Activated naive CD8-positive, alpha-beta T cell treated with anti-CD3 and anti-CD28 coated beads, Interleukin-2, amount 10 ng/mL, durations not matched to agents 7 days and 5 days (primary cell): ENCODE measurements at places on chromosomes 3 and 15. TPM values are rescaled to one million over a fixed set of nuclear protein-coding genes. Genes with fewer than 3 reads are reported as not detected.

DNA sequence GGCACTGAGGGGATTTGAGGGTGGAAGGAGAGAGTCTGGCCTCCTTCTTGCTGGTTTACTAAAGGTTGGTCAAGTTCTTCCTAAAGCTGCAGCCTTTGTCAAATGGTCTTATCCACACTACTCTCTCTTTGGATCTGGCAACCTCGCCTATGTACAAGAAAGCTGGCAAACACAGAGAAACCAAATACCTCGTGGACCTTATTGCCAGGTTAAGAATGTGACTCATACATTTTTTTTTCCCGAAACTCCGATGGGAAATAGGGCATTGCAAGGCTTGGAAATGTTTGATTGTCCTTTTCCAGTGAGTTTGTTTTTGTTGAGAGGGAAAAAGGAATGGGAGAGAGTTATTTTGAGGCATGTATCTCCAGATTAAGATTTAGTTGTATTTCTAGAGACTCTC lies 13.9 kb downstream of the EOMES start:
- H3K27me3 ChIP-seq, result peaks cover 44% of the 10 kb centered on the region
- no peaks in the 10 kb centered on the region for H3K36me3 ChIP-seq
- H3K4me1 ChIP-seq, result peaks cover 7% of the 10 kb centered on the region
- DNase-seq, result no peak
- no peak overlapping the region for H3K27ac ChIP-seq
- H3K4me3 ChIP-seq, result no peak overlapping the region

DNA sequence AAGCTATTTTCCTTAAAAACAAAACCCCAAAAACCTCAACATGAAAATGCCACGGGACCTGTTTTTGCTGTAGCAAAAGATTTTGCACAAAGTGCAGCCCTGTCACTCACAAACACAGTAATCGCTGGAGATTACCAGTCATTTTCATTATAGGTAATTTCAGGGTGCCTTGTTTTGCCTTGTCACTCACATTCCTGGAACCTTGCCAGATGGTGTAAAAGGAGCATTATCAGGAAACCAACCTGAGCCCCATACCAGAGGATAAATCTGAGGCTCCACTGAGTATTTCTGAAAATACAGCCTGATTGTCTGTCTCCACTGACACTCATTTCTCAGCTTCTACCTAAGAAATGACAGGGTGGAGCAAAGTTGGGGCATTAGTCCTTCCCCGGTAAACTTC lies 791.3 kb upstream of the LMCD1 start:
- no peaks in the 10 kb centered on the region for H3K36me3 ChIP-seq
- no peaks in the 10 kb centered on the region for H3K27me3 ChIP-seq
- no peak for DNase-seq
- no peaks in the 10 kb centered on the region for H3K4me1 ChIP-seq

GRCh38 chr3:2446146-2446545 lies 347.5 kb downstream of the CNTN4 start:
- H3K27ac ChIP-seq, result no peak overlapping the region
- DNase-seq, result no peak
- H3K4me3 ChIP-seq, result no peak overlapping the region
- H3K27me3 ChIP-seq, result no peaks in the 10 kb centered on the region

DNA sequence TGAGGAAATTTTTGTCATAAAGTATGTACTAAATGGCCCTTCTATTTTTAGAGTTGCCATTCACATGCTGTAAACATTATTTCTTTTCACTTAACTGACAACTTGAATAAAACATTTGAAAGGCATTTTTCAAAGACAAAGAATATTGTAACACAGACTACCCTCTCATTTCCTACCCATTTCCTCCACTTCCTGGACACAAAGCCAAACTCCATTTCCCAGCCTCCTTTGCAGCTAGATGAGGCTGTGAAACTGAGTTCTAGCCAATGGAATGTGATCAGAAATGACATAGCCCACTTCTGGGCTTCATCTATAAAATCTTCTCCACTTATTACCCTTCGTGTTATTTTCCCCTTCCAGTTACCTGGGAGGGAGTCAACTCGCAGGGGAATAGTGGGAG lies 288.9 kb upstream of the DPH6 start:
- no peak overlapping the region for H3K27ac ChIP-seq
- no peaks in the 10 kb centered on the region for H3K4me1 ChIP-seq
- H3K27me3 ChIP-seq, result peaks cover 2% of the 10 kb centered on the region
- H3K4me3 ChIP-seq, result no peak overlapping the region

DNA sequence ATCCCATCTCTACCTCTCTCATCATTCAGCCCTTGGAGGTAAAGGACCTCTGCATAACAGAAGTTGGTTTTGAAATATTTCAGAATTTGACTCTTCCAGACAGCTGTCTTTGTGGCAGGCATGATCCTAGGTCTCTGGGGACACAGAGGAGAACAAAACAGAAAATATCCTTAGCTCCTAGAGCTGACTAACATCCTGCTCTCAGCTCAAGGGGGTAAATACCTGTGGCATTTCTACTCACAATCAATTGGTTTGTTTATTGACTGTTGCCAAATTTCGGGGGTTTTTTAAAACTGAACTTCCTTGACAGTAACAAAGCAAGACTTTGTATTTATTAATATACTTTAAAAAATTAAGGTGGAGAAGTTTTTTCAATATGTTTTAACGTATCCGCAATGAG lies 78.8 kb downstream of the EOMES start:
- peaks cover 5% of the 10 kb centered on the region for H3K36me3 ChIP-seq
- H3K27ac ChIP-seq, result no peak overlapping the region
- H3K4me3 ChIP-seq, result no peak overlapping the region
- H3K4me1 ChIP-seq, result peaks cover 11% of the 10 kb centered on the region

DNA sequence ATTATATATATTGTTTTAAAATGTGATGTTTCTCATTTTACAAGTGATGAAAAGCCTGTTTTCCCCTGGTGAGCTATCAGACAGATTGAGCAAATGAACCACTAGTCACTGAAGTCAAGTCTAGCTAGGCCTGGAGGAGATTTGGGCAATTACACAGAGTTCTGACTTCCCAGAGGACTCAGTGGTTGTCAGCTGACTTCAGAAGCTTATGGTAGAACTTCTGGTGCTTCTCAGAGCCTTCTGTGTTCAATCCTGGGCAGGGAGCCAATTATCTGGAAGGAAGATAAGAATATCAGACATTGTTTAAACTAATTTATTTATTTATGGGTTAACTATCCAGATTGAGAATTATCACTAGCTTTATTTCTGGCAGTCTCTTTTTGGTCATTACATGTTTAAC lies 37.7 kb upstream of the NAALADL2 start:
- H3K4me3 ChIP-seq, result no peak overlapping the region
- no peak overlapping the region for H3K27ac ChIP-seq
- DNase-seq, result no peak
- H3K4me1 ChIP-seq, result no peaks in the 10 kb centered on the region
- no peaks in the 10 kb centered on the region for H3K36me3 ChIP-seq

- H3K27ac ChIP-seq, result peak overlapping the region; percentile 21
- no peak for DNase-seq
- H3K4me3 ChIP-seq, result peak overlapping the region; percentile 45
- peaks cover 28% of the 10 kb centered on the region for H3K4me1 ChIP-seq
- H3K27me3 ChIP-seq, result no peaks in the 10 kb centered on the region
These were observed 12.5 kb downstream of the TRIM59 start for GRCh38 chr3:160437083-160437455.

GRCh38 chr3:107884719-107885460 lies 205.9 kb downstream of the CD47 start:
- peaks cover 2% of the 10 kb centered on the region for H3K36me3 ChIP-seq
- no peaks in the 10 kb centered on the region for H3K4me1 ChIP-seq
- no peak for DNase-seq
- peaks cover 3% of the 10 kb centered on the region for H3K27me3 ChIP-seq

DNA sequence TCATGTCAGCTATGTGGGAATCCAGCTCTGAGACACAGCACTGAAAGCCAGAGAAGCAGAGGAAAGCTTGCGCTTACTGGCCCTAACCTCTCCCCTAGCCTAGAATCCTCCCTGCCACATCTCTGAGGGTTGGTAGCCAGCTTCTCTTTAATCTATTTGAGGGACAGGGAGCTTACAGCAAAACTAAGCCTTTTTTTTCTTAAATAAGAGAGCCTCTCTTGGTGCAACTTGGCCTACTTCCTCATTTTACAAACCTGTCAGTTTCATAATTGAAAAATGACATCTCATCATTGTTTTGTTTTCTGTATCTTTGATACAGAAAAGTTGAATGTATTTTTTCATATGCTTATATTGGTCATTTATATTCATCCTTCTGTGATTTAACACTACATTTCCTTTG lies 193.9 kb downstream of the ZNF621 start:
- no peak overlapping the region for H3K4me3 ChIP-seq
- H3K36me3 ChIP-seq, result no peaks in the 10 kb centered on the region
- no peak overlapping the region for H3K27ac ChIP-seq
- peaks cover 7% of the 10 kb centered on the region for H3K27me3 ChIP-seq

DNA sequence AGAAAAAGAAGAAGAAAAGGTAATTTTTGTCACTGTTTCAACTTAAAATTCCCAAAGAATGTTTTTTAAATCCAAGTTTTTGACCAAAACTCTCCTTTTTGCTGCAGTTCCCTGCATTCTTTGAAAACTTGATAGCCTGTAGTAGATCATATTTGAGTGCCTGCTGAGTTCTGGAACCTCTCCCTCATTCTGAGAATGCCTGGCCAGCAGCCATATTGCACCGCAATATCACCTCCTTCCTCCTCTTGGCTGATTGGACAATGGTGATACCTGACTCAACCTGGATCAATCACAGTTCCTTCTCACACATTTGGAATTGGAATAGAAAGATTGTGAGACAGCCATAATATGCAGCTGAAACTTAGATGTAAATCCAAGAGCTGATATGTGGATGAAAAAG lies 97.6 kb upstream of the GAP43 start:
- no peaks in the 10 kb centered on the region for H3K36me3 ChIP-seq
- peaks cover 8% of the 10 kb centered on the region for H3K27me3 ChIP-seq
- DNase-seq, result no peak
- H3K4me3 ChIP-seq, result no peak overlapping the region
- no peak overlapping the region for H3K27ac ChIP-seq

DNA sequence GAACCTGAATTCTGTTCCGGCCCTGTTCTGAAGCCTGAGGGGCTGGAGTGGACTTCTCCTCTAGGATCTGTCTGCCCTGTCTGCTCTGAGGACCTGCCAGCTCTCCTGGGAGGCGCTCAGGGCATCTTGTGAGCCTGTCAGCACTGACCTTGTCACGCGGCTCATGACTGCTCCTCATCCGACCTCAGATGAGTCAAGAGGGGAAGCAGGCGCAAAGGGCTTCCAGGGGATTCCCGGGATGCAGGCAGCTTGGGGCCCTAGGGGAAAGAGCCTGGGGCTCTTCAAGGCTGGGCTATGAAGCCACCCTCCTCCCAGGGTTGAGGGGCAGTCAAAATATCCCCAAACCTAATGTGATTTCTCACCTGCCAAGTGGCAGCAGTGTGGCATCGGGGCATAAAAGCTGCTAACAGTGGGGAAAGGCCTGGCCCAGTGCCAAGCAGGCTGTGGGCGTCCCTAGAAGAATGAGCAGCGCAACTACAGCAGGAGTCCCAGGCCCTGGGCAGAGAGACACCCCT lies 27.6 kb upstream of the ANKDD1A start:
- H3K4me1 ChIP-seq, result peaks cover 28% of the 10 kb centered on the region
- H3K4me3 ChIP-seq, result peak overlapping the region; percentile 10
- DNase-seq, result no peak
- peak overlapping the region; percentile 7 for H3K27ac ChIP-seq

CRYBG3 gene
- total RNA-seq, result 5.7 TPM

- peaks cover 32% of the 10 kb centered on the region for H3K27me3 ChIP-seq
- H3K36me3 ChIP-seq, result no peaks in the 10 kb centered on the region
- H3K4me1 ChIP-seq, result peaks cover 2% of the 10 kb centered on the region
- H3K4me3 ChIP-seq, result no peak overlapping the region
- H3K27ac ChIP-seq, result no peak overlapping the region
These were observed 49.0 kb downstream of the KBTBD12 start for GRCh38 chr3:127964053-127964452.

DNA sequence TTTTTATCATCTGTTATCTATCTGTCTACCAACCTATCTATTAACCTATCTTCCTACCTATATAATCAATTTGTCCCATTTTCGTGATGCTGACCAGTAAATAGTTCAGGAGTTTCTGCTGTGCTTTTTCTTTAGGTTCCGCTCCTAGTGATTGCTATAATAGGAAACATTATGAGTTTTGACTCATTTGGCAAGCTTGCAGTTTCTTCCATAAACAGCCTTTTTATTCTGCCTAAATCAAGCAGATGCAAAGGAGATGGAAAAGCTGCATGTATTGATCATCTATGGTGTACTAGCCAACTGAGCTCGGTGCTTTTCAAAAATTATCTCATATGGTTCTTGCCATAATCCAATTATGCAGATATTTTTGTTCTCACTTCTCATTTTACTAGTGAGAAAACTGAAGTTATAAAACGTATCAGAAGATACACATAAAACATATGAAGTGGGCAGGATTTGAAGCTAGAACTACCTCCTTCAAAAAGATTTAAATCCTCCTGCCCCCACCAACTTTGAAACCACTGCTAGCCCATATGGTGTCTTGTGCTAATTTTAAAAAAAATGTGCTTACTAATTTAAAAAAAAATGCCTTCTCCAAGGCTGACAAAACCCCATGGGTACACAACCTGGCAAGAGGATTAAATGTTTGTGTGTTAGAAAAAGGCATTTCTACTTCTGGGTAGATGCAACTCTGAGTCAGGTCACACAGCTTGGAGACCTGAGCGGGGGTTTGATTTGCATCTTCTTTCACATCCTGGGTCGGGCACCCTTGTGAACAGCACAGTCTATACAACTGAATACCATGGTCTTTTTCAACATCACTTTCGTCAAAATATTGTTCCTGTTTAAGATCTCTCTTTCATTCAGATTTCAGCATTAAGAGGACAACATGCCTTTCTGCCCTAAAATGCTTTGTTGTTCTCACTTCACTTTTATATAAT lies 267.0 kb downstream of the CHL1 start:
- H3K27ac ChIP-seq, result no peak overlapping the region
- H3K4me1 ChIP-seq, result no peaks in the 10 kb centered on the region
- no peak overlapping the region for H3K4me3 ChIP-seq
- no peak for DNase-seq

ZNF717 gene
- 18.1 TPM for total RNA-seq

- H3K27me3 ChIP-seq, result no peaks in the 10 kb centered on the region
- H3K27ac ChIP-seq, result no peak overlapping the region
- no peak overlapping the region for H3K4me3 ChIP-seq
- H3K4me1 ChIP-seq, result no peaks in the 10 kb centered on the region
- H3K36me3 ChIP-seq, result no peaks in the 10 kb centered on the region
- DNase-seq, result no peak
These were observed 97.1 kb downstream of the MEX3B start for GRCh38 chr15:81948751-81949150.

- no peak for DNase-seq
- no peaks in the 10 kb centered on the region for H3K36me3 ChIP-seq
- H3K4me1 ChIP-seq, result peaks cover under 1% of the 10 kb centered on the region
- H3K27me3 ChIP-seq, result peaks cover 7% of the 10 kb centered on the region
- H3K4me3 ChIP-seq, result no peak overlapping the region
- no peak overlapping the region for H3K27ac ChIP-seq
These were observed 34.8 kb downstream of the MINDY4B start for GRCh38 chr3:150870406-150870805.

- H3K4me1 ChIP-seq, result no peaks in the 10 kb centered on the region
- H3K4me3 ChIP-seq, result no peak overlapping the region
- peaks cover 10% of the 10 kb centered on the region for H3K36me3 ChIP-seq
- H3K27me3 ChIP-seq, result no peaks in the 10 kb centered on the region
These were observed 12.8 kb upstream of the TMOD3 start for GRCh38 chr15:51816611-51817010.
